ENCODE measurements at places on chromosomes 13 and 19. TPM values are rescaled to one million over a fixed set of nuclear protein-coding genes. Genes with fewer than 3 reads are reported as not detected.

Gene SOX1
- not detected for total RNA-seq

Gene IFNL1
- total RNA-seq: not detected

Gene CALR3
- total RNA-seq: not detected

Gene CAPN12
- total RNA-seq: 0.24 TPM
